ENCODE measurements at places on chromosomes 5 and 9.

GRCh38 chr9:77751341-77752091, 103.4 kb upstream of the GNA14 start:
- DNase-seq: peak; percentile 61

- DNase-seq: no peak
These were observed 3.3 kb downstream of the SETX start for GRCh38 chr9:132351404-132352045.

GRCh38 chr9:130939405-130940026, 469 bp upstream of the FIBCD1 start:
- no peak for DNase-seq

- no peak for DNase-seq
These were observed 46.2 kb downstream of the DMRT2 start for GRCh38 chr9:1096155-1096964.

DNA sequence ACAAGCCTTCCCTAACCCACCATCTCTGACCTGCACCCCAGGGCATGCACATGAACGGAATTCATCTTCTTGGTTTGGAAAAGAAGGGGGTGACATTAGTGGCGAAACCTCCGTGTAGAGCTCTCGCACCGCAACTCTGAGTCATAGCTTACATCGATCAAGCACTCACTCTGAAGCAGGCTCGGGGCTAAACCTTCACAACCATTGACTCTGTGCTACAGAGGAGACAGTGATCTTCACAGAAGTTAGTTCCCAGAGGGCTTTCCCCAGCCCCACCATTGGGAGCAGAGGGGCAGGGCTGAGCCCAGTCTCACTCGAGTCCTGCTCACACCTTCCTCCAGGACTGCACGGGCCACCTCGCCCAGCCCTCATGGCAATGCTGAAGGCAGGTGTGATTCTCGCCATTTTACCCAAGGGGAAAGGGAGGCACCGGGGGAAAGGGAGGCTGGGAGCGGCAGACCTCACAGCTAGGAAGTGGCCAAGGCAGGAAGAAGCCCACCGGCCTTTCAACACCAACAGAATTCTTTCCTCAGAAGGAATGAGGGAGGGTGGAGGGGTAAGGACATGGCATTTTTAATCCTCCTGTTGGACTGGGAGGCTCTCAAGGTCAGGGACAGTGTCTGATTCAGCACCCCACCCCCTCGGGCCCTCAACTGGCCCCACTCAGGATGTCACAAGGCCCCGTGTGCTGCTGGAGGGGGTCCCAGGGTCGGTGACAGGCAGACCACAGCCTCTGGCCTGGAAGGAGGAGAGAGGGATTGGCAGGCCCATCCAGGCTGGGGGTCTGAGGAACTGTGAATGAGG, 25.9 kb upstream of the IL17B start:
- DNase-seq: no peak

DNA sequence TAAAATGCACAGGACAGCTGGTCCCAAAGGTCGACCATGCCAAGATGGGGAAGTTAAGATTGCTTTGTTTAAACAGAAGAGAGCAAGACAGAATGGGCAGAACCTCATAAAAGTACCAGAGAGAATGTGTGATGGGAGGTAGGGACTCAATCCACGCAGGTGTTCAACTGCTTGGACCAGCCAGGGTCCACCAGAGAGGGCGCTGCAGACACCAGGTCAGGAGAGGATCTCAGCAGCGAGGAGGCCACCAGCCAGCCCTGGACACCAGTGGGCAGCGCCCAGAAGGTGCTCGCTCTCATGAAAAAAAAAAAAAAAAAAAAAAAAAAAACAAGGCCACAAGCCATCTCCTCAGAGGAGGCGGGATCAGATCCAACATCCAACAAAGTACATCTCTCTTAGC, 81.8 kb downstream of the SHC3 start:
- no peak for DNase-seq

DNA sequence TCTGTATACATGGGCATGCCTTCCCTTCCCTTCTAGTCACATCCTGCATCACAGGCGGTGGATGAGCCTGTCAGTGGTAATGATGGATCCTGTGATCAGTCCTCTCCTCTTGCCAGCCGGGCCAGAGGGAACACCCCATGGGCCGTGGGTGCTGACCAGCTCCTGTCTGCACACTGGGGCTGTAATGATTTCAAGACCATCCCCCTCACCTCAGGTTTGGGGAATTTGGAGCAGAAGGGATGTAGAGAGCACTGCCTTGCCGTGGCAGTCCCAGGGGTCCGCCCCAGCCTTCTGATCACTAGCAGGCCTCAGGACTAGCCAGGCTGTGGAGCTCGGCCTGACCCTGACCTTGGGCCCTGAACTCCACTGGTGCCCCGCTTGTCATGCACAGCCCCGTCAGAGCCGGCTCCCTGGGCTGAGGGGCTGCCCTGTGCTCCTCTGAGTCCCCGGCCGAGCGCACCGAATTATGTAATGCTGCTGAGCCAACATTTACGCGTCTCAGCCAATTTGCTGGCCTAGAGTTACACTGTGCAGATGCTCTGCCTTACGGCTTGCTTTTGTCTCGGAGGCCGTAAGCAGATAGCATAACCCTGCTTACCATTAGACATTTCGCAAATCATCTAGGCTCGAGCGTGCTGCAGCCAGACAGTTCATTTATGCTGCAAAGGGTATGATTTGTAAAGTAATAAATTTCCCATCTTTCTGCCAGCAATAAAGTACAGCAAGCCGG, 155.3 kb downstream of the MACROH2A1 start:
- no peak for DNase-seq

- DNase-seq: no peak
These were observed 76.1 kb upstream of the OTULINL start for GRCh38 chr5:14505310-14506139.

GRCh38 chr5:26323794-26324193, 714.6 kb downstream of the CDH9 start:
- DNase-seq: no peak

- DNase-seq: no peak
These were observed 9.0 kb upstream of the ZSWIM6 start for GRCh38 chr5:61322738-61323725.

DNA sequence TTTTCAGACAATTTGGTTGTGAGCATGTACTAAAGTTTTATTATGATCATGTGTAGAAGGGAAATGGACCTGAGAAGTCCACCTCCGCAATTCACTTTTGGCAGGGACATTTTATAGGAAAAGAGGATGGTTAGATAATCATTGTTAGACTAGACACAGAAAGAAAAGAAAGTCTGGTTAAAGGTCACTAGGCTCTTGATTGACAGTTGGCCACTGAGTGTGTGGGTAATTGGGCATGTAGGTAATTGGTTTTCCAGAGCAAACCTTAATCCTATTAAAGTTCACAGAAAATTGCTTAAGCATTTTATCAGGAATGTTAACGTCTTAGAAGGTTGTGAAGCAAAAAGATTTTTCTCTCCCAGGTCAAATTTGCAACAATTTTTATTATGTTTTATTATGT, 158.5 kb upstream of the CLINT1 start:
- DNase-seq: no peak

GRCh38 chr5:177595026-177595585, 3.1 kb downstream of the TMED9 start:
- DNase-seq: no peak

GRCh38 chr9:123290764-123291163, 22.4 kb upstream of the STRBP start:
- DNase-seq: no peak

GRCh38 chr5:126852841-126853271, 75.9 kb downstream of the LMNB1 start:
- no peak for DNase-seq

- DNase-seq: no peak
These were observed 139.9 kb downstream of the ZNF608 start for GRCh38 chr5:124606543-124606942.

- no peak for DNase-seq
These were observed 57.9 kb upstream of the CCNG1 start for GRCh38 chr5:163379298-163380155.

- no peak for DNase-seq
These were observed 297.1 kb downstream of the KCTD16 start for GRCh38 chr5:144467792-144468191.

- DNase-seq: no peak
These were observed 171.2 kb upstream of the MPDZ start for GRCh38 chr9:13450723-13451122.

DNA sequence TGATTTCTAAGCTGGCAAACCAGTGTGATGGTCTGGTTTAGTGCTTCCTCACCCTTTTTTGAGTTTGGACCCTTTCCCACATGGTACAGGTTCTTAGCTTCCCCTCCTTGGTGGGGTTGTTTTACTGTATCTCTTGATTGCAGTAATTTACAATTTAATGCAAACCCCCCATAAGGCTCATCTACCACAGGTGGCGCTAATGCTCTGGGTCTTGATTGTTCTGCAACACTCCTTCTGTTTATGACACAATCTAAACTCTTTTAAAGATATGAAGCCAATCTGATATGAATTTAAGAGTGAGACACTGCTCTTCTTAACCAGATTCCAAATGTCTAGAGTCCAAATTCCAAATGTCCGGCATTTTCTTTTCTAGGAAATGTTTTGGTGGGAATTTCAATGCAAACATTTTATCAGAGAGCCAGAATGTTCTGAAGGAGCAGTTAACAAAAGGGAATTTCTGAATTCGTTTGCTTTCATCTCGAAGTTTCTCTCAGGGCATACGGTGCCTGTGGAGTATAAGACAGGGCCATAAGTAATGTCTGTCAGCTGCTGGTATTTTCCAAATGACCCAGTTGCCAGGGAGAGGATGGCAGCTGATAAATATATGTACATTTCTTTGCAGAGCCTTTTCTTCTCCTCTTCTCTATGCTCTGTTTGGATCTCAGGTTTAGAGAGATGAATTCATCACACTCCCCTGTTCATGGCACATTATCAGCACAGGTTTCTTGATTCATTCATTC, 246.8 kb downstream of the ARHGAP26 start:
- no peak for DNase-seq

DNA sequence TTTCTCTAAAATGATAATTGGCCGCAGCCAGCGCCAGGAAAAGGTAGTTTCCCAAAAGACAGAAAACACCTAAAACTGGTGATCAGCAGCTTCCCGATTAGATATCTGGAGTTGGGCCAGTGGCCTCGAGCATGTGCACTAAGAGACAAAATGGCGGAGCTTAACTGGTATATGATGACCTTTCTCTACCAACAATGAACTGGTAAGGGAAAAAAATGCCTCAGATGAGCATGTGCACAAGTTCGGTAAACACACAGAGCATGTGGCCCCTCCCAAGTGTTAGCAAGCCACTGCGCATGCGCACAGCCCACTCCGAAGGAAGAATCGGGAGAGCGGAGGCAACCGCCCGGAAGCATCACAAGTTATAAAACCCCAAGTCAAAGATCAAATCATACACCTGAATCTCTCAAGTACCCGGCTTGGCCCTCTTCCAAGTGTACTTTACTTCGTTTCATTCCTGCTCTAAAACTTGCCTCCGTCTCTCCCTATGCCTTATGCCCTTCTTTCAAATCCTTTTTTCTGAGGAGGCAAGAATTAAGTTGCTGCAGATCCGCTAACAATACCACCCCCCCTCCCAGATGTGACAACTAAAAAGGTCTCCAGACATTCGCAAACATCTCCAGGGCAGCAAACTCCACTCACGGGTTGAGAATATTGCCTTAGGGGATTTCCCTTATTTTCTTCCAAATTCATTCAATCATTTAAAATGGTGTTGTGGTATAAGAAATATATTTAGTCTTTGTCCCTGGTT, 15.0 kb upstream of the PTBP3 start:
- peak; percentile 82 for DNase-seq

Data from heart right ventricle (tissue), 16 donors.